ENCODE measurements at places on chromosomes 3 and 15.

GRCh38 chr15:53072077-53072476, 281.9 kb upstream of the ONECUT1 start:
- peak; percentile 7 for DNase-seq

DNA sequence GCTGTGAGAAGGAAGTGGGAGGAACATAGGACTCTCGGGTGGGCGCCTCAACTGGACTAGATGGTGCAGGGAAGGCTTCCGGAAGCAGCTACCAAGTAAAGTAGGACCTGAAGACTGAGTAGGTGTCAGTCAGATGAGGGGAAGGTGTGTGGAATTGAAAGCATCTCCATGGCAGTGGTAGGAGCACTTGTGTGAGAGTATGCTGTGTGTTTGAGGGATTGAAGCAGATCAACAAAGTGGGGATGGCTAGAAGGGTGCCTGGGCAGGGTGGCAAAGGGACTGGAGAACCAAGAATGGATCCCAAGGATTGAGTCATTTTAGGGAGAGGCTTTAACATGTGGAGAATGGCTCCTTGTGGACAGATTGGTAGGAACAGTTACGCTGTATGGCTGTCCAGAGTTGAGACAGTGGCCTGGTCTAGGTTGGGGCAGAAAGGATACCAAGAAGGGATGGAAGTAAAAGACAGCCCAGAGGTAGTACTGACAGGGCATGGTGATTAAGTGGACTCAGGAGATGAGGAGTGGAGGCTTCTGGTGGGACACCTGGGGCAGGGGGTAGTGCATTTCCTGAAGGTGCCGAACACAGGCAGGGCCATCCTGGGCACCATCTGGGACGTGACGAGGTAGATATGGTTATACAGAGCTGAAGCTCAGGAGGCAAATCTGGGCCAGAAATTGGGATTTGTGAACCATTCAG, 1.5 kb downstream of the UQCC5 start:
- DNase-seq, result no peak

GRCh38 chr15:66252685-66253417, 699 bp downstream of the MEGF11 start:
- no peak for DNase-seq

DNA sequence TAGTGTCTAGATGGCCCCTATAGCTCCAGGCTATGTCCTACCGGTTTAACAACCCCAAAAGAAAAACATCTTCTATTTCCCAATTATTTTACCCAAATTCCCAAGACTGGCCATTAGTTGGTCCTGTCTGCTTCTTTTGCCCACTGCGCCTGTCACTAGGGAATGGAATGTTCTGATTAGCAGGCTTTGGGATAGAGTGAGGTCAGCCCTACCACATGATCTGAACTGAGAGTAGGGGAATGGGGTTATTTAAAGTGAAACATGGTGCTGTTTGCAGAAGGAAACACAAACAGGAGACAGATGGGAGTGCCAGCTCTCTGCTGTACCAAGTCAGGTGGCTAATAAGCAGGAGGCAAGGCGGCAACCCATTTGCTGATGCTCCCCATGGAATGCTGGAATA, 635.6 kb upstream of the CFAP20DC start:
- no peak for DNase-seq

DNA sequence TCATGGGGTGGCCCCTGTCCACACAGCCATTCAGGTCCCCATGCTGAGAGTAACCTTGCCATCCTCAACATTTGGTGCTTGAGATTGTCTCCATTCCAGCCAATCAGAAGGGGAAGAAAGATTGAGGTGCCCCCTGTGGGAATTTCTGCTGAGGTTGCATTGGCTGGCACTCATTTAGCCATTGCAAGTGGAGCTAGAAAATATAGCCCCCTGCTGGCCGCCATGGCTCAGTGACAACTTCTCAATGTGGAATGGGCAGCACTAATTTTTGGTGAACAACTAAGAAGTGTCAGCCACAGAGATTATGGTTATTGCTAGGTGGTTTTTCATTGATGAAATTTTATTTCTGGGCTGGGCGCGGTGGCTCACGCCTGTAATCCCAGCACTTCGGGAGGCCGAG, 22.0 kb downstream of the COL6A6 start:
- DNase-seq, result peak; percentile 21

All from stimulated activated CD4-positive, alpha-beta T cell treated with anti-CD3 and anti-CD28 coated beads, Interleukin-2, amount 100 ng/mL, for 24 hours (primary cell).